ENCODE measurements at places on chromosomes 5 and 9.

- no peak for DNase-seq
Measured at GRCh38 chr9:138067613-138068367, 190.2 kb downstream of the CACNA1B start.

- DNase-seq: no peak
Measured at GRCh38 chr5:2166979-2167377, 284.3 kb upstream of the IRX4 start.

- DNase-seq: no peak
Measured at GRCh38 chr9:113380869-113381378, 4.1 kb upstream of the HDHD3 start.

- no peak for DNase-seq
Measured at GRCh38 chr5:143985832-143986515, 174.0 kb downstream of the HMHB1 start.

GRCh38 chr5:109656829-109657228, 32.9 kb upstream of the MAN2A1 start:
- peak; percentile 28 for DNase-seq

Measured in activated naive CD8-positive, alpha-beta T cell treated with anti-CD3 and anti-CD28 coated beads, Interleukin-2, amount 10 ng/mL, durations not matched to agents 7 days and 5 days (primary cell).